NCI-H460 (cell line): ENCODE measurements at places on chromosomes 12 and 14. TPM values are rescaled to one million over a fixed set of nuclear protein-coding genes. Genes with fewer than 3 reads are reported as not detected.

- no peak for DNase-seq
These were observed 18.3 kb upstream of the EIF2B2 start for GRCh38 chr14:74984236-74985027.

DNA sequence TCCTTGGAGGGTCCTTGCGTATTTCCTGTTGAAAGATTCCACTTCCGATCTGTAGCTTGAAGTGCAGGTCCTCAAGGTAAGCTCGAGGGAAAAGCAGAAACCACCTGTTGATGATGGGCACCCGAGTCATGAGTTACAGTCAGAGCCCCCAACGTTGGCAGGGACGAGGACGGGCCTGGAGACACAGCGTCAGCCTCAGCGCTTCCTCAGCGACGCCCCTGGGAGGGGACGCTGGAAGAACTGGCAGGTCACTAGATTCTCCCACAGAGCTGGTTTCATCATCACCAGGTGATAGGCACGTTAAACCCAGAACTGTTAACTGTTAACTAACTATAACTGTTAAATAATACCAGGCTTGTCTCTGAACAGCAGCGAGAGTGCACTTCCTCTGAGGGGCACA, 101.8 kb downstream of the TNFAIP2 start:
- no peak for DNase-seq

GRCh38 chr14:68981539-68981976, 2.5 kb upstream of the ACTN1 start:
- DNase-seq = no peak

- DNase-seq = no peak
These were observed 21.6 kb downstream of the MRPS35 start for GRCh38 chr12:27732281-27732680.

Gene OAS3
- total RNA-seq = 12.3 and 12.8 TPM in 2 replicates

- DNase-seq = peak; percentile 68
These were observed 35.3 kb downstream of the MIPOL1 start for GRCh38 chr14:37232907-37233481.
